Kidney capillary endothelial cell (primary cell): ENCODE measurements at places on chromosomes 2 and 18.
A peak's percentile ranks its signal among the peaks of the same experiment; 100 is the strongest.

DNA sequence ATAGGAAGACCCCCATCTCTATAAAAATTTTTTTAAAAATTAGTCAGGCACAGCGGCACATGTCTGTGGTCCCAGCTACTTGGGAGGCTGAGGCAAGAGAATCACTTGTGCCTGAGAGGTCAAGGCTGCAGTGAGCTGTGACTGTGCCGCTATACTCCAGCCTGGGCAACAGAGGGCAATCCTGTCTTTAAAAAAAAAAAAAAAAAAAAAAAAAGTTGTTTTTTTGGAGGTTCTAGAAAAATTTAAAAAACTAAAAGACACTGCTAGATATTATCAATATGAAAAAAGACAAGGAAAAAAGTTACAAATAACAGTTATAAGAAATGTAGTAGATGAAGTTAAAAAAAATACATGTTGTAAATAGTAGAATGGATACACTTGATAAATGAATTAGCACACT, 56.1 kb upstream of the C2orf15 start:
- DNase-seq, result no peak

GRCh38 chr2:196587056-196587455, 52.5 kb upstream of the CCDC150 start:
- no peak for DNase-seq

GRCh38 chr2:184444623-184445223, 153.6 kb upstream of the ZNF804A start:
- DNase-seq, result no peak

DNA sequence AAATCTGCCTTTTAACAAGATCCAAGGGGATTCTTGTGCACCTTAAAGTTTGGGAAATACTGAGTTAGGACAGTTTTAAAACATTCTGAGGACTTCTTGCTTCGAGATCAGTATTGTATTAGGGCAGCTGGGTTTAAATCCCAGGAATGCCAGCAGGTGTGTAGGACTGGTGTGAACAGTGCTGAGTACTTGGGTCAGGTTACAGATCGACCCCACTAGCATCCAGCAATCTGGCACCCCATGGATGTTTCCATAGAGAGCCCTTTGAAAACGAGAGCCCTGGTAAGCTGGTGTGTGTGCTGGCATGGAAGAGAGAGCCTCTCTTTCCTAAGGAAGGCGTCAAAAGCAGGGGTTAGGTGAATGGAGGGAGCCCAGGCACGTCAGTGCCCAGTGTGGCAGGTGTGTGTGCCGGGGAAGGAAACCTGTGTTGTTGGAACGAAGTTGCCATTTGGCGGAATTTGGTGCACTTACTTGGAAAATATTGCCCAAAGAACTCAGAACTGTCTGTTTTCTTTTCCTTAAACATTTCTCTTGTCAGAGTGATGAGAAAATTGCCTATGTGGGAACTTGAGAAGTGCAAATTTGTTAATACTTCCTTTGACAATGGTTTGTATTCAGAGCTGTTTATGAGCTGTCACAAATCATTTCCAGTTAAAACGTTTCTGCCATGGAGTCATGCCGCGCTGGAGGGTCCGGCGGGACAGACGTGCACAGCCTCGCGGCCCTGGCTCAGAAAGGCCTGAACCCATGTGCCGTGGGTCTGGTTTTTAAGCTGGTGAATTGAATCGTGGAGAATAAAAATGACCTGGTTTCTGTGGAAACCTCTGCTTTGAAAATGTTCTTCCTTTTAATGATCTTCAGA, 38.1 kb downstream of the LDLRAD4 start:
- no peak for DNase-seq

DNA sequence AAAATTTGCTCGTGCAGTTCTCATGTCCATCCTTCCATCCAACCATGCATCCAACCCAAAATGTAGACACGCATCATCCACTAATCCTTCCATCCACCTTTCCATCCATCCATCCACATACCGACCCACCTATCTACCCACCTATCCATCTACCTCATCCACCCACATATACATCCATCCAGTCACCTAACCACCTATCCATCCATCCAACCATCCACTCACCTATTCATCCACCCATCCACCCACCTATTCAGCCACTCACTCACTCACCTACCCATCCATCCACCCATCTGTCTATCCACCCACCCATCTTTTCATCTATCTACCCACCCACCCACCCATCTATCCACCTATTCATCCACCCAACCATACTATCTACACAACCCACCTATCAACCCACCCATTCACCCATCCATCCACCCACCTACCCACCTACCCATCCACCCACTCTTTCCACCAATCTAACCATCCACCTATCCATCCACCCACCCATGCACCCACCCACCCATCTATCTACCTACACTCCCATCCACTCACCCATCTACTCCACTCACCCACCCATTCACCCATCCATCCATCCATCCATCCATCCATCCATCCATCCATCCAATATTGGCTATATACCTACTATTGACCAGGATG, 94.3 kb downstream of the VAPA start:
- no peak for DNase-seq

GRCh38 chr2:45009928-45010701, 863 bp upstream of the SIX2 start:
- DNase-seq, result no peak

- DNase-seq, result no peak
Measured at GRCh38 chr2:195312662-195313061, 344.4 kb upstream of the SLC39A10 start.

GRCh38 chr2:168350380-168350779, 103.0 kb upstream of the STK39 start:
- peak; percentile 15 for DNase-seq

DNA sequence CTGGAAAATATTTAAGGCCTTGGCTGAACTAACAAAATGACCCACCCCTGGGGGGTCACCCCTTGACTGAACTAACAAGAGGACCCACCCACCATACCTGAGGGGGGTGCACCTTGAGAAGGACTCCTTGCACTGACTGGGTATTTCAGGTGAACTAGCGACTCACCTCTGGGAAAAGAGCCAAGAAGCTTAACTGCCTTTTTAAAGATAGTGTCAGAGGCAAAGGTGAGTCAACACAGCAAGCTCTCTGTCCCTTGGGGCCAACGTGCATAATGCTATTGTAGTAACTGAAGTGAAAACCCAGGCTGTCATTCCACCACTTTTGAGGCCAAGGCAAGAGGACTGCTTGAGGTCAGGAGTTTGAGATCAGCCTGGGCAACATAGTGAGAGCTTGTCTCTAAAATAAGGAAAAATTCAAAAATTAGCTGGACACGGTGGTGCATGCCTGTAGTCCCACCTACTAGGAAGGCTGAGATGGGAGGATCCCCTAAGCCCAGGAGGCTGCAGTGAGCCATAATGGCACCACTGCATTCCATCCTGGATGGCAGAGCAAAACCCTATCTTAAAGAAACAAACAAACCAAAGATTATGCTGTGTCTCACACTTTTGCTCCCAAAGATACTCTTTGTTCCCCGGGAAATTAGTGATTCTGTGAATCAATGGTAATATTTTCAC, 36.4 kb upstream of the ZCCHC2 start:
- peak; percentile 91 for DNase-seq

DNA sequence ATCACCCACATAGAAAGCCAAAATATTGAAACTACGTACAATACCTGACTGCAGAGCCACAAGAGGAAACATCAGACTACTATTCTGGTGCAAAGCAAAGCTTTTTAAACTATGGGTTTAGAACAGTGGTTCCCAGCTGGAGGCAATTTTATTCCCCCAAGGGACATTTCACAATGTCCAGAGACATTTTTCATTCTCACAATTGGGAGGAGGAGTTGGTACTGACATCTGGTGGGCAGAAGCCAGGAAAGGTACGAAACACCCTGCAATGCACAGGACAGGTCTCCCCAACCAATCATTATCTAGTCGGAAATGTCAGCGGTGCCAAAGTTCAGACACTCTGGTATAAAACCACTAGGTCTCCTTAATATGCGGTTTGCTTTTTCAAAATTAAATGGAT, 88.4 kb upstream of the ARL5A start:
- no peak for DNase-seq

GRCh38 chr18:73408469-73408868, 540.7 kb upstream of the NETO1 start:
- DNase-seq, result peak; percentile 27
